ENCODE measurements at places on chromosomes 2 and 18.
A peak's percentile ranks its signal among the peaks of the same experiment; 100 is the strongest.

DNA sequence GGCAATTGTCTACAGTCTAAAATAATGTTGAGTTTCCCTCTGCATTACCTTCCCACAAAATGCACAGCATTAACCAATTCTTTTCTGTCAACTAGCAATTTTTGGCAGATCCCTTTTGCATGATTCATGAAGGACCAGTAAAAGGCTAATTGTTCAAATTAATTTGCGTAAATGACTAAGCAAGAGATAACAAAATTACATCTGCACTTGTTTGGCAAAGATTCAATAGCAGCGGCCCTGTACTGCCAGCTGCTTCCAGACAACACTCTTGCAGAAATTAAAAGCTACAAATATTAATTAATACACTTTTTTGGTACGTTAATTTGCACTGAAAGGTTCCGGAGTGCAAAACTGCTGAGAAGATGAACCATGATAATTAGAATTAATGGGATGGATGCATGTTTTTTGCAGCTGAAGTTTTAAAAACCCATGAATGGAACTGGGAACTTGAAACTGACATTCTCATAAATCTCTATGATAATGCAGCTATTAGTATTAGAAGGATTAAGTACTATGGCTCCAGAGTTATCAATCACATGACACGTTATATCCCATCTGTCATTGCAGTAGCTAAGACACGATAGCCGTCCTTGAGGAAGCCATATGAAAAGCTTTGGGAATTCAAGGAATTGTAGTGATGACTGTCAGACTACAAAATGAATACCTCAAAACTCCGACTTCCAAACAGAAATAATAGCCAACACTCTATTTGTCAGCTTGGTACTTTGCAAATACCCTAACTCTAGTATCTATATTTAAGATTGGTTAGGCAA, 1268.3 kb upstream of the ACVR2A start:
- DNase-seq = no peak

GRCh38 chr18:76922107-76922506, 99.8 kb downstream of the ZNF236 start:
- peak; percentile 74 for DNase-seq

GRCh38 chr2:29688429-29688828, 233.0 kb downstream of the ALK start:
- no peak for DNase-seq

DNA sequence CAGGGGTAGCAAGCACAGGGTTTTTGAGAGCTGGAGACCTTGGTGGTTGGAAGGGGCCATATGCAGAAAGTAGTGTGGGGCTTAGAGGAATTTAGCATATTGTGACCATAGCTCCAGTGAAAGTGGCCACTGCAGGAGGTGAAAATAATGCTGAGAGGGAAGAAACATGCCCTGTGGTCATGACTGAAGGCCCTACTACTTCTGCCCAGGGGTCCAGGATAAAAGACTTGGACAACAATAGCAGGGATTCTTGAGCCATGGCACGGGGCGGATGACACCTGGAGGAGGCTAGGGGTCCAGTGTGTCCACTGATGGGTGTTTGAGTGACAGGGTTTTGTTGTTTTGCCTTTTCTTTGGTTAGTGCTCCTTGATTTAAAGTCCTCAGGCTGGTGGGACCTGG, 694.6 kb downstream of the CPS1 start:
- DNase-seq = no peak

GRCh38 chr2:61993422-61994024, 88.0 kb downstream of the COMMD1 start:
- DNase-seq = peak; percentile 59

DNA sequence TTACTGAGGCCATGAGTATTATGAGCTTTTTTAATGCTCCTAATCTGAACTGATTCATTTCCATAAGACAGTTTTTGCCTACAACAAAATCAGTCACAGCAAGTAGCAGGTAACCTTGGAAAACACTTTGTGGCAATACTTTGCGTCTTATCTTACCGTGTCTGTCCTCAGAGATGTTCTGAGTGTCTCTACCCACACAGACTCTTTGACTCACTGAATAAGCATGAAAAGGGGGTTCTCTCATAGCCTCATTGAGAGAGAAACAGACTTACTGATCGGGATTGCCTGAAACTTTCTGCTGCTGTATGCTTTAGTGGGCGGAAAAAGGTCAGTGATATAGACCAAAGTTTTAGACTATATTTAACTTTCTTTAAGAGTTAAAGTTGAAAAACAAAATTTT, 92.6 kb downstream of the MYL12B start:
- DNase-seq = no peak

DNA sequence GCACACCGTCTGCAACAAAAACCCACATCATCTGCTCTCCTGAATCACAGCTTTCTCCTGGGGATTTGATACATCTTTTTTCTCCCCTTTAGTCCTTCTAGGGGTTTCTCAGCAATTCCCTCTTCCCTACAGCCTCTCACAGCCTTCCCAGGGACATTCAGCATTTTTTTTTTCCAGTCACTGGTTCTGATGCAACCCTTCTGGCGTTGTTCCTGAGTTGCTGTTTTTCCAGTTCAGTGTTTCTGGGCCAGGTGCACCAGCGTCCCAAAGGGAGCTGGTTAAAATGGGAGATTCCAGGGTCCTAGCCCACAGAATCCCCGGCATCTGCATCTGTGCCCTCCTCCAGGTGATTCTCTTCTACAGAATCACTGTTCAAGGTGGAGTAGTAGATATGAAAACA, 36.1 kb downstream of the ADCY3 start:
- no peak for DNase-seq

DNA sequence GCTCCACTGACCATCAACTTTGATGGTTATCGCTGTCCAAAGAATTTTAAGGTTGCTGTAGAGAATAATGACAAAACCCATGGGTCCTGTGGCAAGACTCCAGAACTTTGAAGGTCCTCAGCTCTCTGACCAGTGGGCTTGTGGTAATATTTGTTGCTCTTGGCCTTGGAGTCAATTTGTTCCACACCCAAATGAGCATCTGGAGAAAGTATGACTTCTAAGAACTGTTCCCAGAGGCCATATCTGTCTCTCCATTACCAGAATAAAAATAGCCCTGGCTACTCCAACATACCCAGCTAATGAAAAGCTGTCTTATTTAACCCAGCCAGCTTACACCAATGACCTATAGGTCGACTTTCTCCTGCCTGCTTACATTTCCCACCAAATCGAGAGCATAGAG, 466.4 kb downstream of the MEIS1 start:
- DNase-seq = no peak

DNA sequence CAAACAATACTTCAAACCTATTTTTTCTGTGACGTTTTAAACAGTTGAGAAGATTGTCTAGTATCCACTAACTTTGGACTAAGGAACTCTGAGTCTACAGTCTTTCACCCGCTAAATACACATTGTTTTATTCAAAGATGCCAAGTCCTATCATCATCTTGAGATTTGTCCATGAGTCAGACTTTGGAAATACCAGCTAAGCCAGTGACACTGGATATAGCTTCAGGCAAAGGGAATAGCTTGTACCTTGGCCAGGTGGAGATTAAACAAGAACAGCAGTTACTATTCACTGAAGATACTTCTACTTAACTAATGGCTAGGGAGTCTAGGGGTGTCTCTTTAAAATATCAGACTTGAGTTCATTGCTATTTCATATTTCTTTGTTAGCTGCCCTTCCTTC, 137.5 kb downstream of the COMMD1 start:
- no peak for DNase-seq

GRCh38 chr2:84393829-84394228, 65.3 kb downstream of the SUCLG1 start:
- DNase-seq = no peak

DNA sequence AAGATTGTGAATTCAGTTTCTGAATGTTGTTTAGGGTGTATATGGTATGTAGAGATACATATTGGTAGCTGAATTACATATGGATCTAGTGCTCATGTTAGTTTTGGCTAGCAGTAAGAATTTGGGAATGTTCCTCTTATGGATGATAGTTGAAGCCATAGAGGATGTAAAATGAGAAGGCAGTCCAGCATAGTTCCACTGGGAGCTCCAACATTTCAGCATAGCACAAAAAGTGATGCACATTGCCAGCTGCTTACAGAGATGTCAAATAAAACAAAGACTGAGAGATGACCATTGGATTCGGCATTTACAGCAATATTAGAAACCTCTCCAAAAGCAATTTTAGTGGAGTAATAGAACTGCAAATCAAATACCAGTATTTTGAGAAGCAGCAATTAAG, 77.4 kb downstream of the EML4 start:
- DNase-seq = no peak

GRCh38 chr18:69631281-69631680, 230.6 kb downstream of the DOK6 start:
- no peak for DNase-seq

- no peak for DNase-seq
Measured at GRCh38 chr2:121260370-121261154, 24.4 kb downstream of the TFCP2L1 start.

Measured in suppressor macrophage treated with lipopolysaccharide for 4 hours (primary cell).